ENCODE measurements at places on chromosomes 1 and 21.

DNA sequence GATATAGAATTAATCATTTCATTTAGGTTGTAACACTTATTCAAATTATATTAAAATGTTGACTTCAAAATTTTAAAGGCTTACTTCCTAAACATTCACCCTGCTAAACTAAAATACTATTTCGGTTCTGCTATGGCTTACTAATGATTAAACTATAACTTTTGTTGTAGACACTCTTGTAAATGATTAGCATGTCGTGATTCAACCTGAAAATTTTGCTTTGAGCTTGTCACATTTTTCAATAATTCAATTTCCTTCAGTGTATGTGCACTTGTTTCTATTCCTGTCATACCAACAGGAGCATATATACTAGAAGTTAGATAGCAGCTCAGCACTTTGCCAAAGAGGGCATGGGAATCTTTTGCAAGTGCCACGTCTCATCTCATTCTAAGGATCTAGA lies 1018.8 kb downstream of the AMY1C start:
- no peak for DNase-seq

DNA sequence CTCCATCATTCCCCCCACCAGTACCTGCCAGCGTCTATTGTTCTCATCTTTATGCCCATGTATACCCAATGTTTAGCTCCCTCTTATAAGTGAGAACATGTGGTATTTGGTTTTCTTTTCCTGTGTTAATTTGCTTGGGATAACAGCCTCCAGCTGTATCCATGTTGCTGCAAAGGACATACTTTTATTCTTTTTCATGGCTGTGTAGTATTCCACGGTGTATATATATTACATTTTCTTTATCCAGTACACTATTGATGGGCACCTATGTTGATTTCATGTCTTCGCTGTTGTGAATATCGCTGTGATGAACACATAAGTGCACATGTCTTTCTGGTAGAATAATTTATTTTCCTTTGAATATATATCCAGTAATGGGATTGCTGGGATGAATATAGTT lies 313.3 kb upstream of the GREM2 start:
- DNase-seq: no peak

GRCh38 chr1:54812801-54813484 lies 11.8 kb upstream of the TTC22 start:
- no peak for DNase-seq

- no peak for DNase-seq
Observed at GRCh38 chr1:48744032-48744431, 32.7 kb downstream of the BEND5 start.

DNA sequence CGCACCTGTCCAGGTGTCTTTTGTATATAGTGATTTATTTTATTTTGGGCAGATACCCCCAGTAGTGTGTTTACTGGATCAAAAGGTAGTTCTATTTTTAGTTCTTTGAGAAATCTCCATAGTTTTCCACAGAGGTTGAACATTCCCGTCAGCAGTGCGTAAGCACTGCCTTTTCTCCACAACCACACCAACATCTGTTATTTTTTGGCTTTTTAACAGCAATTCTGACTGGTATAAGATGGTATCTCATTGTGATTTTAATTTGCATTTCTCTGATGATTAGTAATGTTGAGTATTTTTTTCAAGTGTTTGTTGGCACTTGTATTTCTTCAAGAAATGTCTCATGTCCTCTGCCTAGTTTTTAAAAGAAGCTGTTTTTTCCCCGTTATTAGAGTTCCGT lies 39.2 kb downstream of the FOXJ3 start:
- DNase-seq: no peak

DNA sequence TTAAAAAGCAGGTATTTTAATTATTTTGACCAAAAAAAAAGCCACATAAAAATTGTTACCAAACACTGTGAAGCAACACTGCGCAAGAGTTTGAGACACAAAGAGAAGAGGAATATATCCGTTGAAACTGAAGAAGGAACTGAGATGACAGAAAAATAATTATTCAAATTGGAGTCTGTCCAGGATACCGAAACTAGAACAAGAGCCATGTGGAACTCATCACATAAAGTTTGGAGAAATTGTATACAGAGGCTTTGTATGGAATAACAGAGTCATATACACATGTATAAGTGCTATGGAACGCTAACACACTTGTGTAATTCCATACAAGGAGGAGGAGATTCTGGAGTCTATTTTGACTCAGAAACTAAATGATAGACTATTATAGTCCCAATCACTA lies 675.1 kb upstream of the ADGRL2 start:
- peak; percentile 51 for DNase-seq

GRCh38 chr1:100575406-100575805 lies 37.5 kb downstream of the GPR88 start:
- DNase-seq: no peak

DNA sequence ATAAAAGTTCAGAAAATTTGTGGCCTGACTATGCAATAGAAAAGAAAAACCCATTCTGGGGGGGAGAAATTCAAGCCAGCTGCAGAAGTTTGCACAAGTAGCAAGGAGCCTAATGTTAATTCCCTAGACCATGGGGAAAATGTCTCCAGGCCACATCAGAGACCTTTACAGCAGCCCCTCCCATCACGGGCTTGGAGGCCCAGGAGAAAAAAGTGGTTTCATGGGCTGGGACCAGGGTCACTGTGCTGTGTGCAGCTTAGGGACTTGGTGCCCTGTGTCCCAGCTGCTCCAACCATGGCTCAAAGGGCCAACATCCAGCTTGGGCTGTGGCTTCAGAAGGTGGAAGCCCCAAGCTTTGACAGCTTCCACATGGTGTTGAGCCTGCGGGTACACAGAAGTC lies 42.0 kb downstream of the IL23R start:
- DNase-seq: no peak

- DNase-seq: no peak
Observed at GRCh38 chr21:15441060-15441493, 288.7 kb upstream of the USP25 start.

DNA sequence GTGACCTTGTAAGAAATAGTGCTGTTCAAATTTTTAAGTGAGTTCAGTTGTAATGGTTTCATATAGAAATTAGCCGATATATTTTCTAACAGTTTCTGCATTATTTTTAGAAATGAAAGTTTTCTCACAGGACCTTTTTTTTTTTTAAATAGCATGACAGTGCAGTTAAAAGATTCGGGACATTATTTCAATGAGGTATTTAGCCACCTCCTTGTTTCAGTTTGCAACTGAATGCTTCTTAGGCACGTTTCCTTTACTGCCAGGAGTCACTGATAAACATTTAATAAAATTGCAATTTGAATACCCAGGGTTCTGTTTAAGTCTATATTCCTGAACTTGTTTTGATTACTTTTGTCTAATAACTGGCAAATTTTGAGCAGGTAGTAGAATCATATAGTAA lies 304.7 kb downstream of the TM2D1 start:
- DNase-seq: no peak

DNA sequence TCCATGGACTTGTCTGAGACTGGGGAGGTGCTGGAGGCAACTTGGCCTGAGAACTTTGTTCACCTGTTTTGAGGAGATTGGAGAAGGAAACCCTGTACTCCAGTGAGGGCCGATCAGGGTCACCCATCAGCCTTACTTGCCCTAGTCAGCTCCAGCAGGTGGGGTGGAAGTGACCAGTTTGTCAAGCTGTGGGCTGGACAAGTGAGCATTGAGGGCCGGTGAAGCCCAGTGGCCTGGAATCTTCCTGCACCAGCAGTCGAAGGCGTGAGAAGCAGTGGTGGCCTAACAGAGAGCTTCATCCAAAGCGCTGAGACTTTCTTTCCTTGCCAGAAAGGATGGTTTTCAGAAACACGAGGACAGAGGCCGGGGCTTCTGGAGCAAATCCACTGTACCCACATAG lies 9.6 kb downstream of the SLC37A1 start:
- DNase-seq: no peak

DNA sequence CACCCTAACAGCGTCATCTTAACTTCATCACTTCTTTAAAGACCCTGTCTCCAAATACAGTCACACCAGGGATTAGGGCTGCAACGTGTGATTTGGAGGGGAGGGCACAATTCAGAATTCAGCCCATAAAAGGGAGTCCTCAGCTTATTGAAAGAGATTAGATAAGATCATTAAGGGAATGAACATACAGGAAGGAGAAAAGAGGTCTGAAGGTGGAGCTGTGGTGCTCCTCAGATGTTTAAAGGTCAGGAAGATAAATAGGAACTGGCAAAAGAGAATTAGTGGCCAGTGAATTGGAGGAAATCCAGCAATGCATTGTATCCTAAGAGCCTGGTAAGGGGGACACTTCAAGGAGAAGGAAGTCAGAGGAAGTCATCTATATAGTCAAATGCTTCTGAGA lies 113.5 kb downstream of the PROX1 start:
- no peak for DNase-seq

DNA sequence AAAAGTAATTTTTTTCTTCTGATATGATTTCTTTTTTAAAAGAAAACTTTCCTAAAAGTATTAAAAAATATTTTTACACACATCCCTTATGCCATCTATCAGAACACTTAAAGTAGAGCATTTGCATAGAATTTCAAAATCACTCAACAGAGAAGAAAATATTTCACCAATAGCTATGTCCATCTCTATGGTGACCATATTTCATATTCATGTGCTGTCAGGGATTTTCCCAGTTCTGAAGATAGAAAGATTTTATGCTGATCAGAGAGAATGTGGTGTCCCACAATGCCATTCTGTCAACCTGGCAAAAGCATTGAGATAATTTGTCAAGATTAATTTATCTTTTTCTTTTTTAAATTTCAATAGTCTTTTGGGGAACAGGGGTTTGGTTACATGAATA lies 87.0 kb downstream of the C4BPA start:
- DNase-seq: no peak

GRCh38 chr1:15957221-15958095 lies 18.4 kb downstream of the ZBTB17 start:
- DNase-seq: no peak

GRCh38 chr1:225883616-225884265 lies 1.6 kb upstream of the TMEM63A start:
- DNase-seq: no peak

DNA sequence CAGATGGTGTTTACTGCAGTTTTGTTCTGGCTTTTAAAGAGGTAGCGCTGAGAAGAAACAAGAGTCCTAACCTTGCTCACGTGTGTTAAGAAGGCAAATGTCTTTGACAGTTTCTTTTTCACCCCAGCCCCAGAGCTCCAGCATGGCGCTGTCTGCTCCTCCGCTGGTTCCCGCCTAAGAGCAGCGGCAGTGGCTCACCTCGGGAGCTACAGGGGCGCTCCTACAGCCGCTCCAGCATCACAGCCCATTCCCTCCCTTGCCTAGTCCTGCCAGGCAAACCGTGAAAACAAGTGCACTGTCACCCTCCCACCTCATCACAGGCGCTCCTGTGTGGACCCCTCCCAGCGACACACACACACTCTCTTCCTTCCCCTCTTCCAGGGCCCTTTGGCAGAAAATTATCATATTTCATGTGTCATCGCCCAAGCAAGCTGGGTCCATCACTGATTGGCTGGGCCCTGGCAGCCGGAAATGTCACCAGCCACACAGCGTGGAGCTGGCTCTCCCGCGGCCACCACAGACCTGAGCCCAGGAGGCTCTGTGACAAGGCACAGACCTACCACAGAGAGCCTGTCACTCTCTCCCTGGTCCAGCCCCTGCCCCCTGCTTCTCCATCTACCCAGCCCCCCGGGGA lies 1.2 kb upstream of the HIVEP3 start:
- DNase-seq: peak; percentile 55

GRCh38 chr1:156750191-156750672 lies 1.2 kb downstream of the HDGF start:
- peak; percentile 29 for DNase-seq

- no peak for DNase-seq
Observed at GRCh38 chr1:27660300-27660835, 11.6 kb downstream of the IFI6 start.

DNA sequence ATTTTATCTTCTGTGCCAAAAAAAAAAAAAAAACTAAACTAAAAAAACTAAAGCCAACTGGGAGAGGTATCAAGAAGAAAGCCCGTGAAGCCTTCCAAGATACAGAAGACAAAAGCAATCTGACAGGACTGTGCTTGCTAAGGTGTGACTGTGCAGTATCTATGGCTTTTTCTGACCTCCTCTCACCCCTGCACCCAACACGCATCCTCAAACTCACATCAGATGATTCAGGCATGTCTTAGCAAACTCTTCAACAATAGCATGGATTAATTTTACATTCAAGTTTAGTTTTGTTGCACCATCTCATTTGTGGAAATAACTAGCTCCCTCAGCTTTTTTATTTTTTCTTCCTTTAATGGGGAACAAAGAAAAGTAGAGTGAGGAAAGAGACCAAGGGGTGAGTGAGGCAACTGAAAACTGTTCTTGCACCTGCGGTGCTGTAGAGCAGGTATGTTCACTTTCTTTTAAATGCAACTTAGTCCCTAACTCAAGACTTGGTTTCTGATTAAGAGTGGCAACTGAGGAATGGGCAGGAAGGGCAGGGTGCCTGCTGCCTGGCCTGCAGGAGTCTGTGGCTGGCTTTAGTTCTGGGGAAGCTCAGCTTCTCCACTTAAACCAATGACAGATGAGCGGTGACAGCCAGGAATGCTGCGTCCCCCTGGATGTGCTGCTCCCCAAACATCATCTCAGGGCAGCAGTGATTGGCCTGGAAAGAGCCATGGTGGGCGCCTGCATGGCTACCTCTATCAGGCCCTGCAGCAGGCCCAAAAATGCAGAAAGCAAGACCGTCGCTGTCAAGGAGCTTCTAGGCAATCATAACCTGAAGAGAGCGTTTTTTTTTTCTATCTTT lies 71.3 kb upstream of the LRRC8B start:
- no peak for DNase-seq

GRCh38 chr1:152951711-152952110 lies 4.7 kb downstream of the SPRR5 start:
- DNase-seq: no peak

DNA sequence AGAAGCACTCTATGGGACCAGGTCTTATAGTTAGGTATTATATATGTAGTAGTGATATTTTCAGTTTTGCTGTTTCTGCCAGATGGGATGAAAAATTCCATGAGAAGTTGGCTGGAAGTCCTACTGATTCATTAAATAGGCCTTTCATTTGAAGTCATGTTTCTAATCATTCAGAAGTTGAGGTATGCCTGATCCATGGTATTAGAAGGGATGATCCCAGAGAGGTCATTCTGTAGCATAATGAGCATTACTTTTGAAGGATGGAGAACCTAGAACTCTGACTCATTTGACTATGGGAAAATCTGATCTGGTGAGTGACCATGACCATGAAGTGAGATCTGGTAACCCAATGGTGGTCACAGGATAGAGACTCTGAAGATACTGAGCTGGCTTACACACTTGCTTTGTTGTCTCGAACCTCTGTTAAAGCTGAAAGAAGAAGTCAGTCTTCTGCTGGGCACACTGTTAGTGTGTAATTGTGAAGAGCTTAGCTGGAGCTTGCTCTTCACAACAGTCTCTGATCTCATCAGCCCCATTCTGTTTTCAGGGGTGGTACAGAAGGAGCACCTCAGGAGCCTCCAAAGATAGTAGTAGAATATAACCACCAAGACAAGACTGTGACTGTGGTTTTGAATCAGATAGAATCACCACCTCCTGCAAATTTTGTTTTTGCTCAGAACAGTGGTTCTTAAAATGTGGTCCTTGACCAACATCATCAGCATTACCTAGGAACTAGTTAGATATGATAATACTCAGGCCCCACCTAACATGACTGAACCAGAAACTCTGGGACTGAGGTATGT lies 9.0 kb downstream of the MGST3 start:
- no peak for DNase-seq
